Spleen (tissue), 13 donors: ENCODE measurements at places on chromosomes 2 and 18. TPM values are rescaled to one million over a fixed set of nuclear protein-coding genes. Genes with fewer than 3 reads are reported as not detected.
A peak's percentile ranks its signal among the peaks of the same experiment; 100 is the strongest.

GRCh38 chr2:75432761-75433361 is 127.9 kb downstream of the EVA1A start:
- peak; percentile 78 for DNase-seq

The LHCGR gene
- polyA plus RNA-seq: not detected

DNA sequence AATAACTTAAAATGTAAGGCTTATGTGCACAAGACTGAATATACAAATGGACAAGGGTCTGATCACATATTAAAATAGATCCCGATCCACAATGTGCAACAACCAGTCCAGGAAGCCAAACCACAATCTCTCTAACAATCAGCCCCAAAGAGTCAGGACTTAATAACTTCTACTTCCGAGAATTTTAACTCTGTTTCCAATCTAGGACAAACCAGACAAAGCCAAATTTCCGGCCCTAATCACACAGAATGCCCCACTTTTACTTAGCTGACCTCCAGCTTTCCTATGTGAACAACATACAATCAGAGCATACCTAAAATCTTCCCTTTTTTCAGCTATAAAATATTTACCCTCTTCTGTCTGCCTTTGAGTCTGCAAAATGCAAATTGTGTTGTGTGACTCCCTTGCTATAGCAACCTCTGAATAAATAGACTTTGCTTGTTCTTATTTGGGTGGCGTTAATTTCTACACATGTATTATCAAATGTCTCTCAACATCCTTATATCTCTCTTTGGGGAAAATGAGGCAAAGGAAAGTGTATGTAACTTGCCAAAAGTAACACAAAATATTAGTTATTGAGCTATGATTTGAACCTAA is 381.9 kb upstream of the MC4R start:
- no peak for DNase-seq

GRCh38 chr18:42654556-42654955 is 460.9 kb downstream of the RIT2 start:
- no peak for DNase-seq

The IGFBP5 gene
- 18.1 TPM for polyA plus RNA-seq

DNA sequence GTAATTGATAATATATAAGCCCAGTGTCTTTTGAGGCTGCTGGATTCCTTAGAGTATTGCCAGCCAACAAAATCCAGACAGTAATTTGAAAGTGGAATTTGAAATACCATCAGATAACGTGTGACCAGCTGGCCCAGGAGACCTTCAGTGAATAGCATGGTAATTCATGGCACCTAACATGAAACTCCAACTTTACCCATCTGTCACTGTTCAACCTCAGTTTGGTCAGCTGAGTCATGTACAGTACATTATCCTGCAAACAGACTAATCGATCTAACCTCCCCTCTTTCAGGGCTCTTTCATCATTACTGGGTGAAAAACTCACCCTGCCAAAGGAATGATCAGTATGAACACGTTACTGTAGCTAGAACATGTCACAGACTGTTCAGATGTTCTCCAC is 230.6 kb downstream of the DOK6 start:
- DNase-seq: no peak

DNA sequence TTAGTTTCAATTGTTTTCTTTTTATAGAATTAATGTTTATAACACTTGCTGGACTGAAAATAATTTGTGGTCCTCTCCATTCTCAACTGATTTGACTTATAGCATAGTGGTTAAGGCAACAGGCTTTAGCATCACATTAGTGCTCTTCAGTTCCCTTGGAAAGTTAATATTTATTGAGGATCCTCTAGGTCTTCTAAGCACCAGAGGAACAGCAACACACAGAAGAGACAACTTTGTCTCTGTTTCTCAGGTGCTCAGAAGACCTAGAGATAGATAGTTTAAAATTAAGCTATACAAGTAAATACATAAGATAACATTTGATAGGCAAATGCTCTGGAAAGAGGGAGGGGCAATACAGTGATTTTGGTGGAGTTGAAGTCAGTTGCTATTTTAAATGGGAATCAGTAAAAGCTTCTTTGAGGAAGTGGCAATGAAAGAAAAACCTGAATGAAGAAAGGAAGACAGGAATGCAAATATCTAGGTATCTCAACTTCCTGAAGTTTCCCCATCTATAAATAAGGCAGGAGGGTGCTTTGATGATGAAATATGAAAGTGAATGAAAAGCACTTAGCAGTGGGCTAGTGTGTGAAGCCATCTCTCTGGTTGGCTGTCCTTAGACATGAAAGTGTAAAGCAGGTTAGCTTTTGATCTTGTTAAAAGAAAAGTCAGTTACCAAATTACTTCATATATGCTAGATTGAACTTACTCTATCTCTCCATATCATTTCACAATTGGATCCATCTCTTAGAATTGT is 7.9 kb downstream of the NEUROD1 start:
- DNase-seq: no peak

The RFTN2 gene
- 0.65 TPM for polyA plus RNA-seq

- DNase-seq: no peak
Measured at GRCh38 chr2:29892585-29893259, 28.7 kb downstream of the ALK start.

The MREG gene
- polyA plus RNA-seq: 4.8 TPM

The CRYGD gene
- not detected for polyA plus RNA-seq

The RNF152 gene
- 0.15 TPM for polyA plus RNA-seq

GRCh38 chr2:86274265-86274917 is 63.0 kb downstream of the REEP1 start:
- DNase-seq: no peak

DNA sequence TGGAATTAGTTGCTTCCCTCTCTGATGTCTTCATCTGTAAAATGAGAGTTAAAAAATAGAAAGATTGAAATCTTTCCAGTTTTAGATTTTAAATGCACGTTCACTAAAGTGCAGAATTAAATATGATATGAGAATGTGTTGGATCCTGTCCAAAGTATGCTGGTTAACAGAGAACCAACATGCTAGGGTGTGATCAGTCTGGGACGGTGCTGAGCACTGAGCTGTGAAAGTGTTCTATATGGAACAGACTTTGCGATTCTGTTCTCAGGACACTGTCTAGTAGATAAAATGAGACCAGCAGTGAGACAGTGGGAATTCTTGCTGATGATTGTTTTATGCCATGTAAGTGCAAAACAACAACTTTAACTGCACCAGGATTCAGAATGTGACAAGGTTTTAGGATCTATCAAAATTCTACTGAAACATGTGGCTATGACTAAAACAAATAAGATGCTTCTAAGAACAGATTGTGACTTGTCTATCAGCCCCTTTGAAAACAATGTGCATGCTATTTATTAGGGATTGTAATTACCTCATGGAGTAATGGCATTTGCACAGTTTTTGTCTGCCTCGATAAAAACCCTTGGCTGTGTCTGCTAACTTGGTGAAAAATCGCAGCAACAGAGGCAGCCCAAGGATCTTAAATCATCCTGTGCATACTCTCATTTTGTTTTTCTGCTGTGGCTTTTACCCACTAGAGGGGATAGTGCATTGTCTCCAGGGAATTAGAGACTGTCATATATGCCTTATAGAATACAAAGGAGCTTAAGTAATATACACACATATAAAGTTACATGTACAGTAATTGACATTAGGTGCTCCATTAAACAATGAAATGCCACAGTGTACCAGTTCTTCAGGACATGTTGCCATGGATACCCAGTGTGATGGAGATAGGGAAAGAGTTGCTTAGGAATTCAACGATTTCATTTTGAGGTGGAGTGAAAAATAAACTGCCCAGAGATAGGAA is 55.1 kb downstream of the MAP3K20 start:
- DNase-seq: no peak

The PCARE gene
- not detected for polyA plus RNA-seq

DNA sequence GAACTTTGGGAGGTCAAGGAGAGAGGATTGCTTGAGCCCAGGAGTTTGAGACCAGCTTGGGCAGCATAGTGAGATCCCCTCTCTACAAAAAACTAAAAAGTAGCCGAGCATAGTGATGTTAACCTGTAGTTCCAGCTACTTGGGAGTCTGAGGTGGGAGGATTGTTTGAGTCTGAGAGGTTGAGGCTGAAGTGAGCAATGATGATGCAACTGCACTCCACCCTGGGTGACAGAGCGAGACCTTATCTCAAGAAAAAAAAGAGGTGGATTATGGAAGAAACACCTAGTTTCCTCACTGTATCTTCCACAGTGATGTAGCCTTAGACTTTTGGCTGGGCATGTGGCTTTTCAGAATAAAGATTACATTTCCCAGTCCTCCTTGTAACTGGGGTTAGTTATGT is 237.2 kb upstream of the SPRED2 start:
- no peak for DNase-seq

The HOXD1 gene
- 0.49 TPM for polyA plus RNA-seq

DNA sequence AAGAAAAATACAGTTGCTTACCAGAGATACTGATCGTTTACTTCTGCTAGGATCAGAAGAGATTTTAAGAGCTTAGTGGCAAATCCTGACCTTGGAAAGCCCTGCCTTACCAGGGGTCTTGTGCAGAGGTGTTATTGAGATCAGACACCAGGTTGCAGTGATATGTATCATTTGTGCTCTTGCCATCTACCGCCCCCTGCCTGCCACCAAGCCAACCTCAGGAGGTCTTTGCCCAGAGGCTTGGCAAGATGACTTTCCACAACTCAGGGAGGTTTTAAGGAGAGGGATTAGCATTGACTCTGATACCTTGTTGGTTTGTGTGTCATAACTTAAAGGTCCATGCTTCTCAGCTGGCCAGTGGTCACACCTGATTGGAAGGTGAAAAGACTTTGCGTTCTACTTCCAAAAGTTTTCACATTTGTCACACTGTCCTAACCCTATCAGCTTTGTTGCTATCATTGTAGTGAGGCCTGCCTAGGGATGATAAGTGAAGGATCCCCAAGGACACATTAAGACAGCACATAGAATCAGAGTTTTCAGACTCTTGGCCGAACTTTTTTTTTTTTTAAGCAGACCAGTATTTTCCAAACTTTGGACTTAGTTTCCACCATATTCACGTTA is 46.2 kb upstream of the MGAT5 start:
- DNase-seq: peak; percentile 83

- DNase-seq: peak; percentile 74
Measured at GRCh38 chr18:35155398-35156117, 85.3 kb upstream of the ZNF397 start.

GRCh38 chr18:14577971-14578370 is 34.6 kb upstream of the POTEC start:
- DNase-seq: no peak
